PC-9 (cell line): ENCODE measurements at places on chromosomes 5 and 9. TPM values are rescaled to one million over a fixed set of nuclear protein-coding genes. Genes with fewer than 3 reads are reported as not detected.

- no peak for DNase-seq
These were observed 37.5 kb upstream of the IQGAP2 start for GRCh38 chr5:76365561-76365960.

GRCh38 chr9:133632806-133633680, 3.1 kb upstream of the DBH start:
- no peak for DNase-seq

Gene ENTREP1
- 0.30 and 0.35 TPM in 2 replicates for total RNA-seq

Gene BOD1
- 62.2 and 73.2 TPM in 2 replicates for total RNA-seq

Gene CCDC171
- total RNA-seq, result 2.4 and 2.5 TPM in 2 replicates

Gene ZDHHC21
- total RNA-seq, result 3.9 and 5.3 TPM in 2 replicates

Gene ACSL6
- not detected in 2 replicates for total RNA-seq

Gene NKD2
- 0.57 and 2.6 TPM in 2 replicates for total RNA-seq

Gene TBC1D9B
- total RNA-seq, result 118 and 148 TPM in 2 replicates
